ENCODE measurements at places on chromosomes 12 and 14. TPM values are rescaled to one million over a fixed set of nuclear protein-coding genes. Genes with fewer than 3 reads are reported as not detected.

DNA sequence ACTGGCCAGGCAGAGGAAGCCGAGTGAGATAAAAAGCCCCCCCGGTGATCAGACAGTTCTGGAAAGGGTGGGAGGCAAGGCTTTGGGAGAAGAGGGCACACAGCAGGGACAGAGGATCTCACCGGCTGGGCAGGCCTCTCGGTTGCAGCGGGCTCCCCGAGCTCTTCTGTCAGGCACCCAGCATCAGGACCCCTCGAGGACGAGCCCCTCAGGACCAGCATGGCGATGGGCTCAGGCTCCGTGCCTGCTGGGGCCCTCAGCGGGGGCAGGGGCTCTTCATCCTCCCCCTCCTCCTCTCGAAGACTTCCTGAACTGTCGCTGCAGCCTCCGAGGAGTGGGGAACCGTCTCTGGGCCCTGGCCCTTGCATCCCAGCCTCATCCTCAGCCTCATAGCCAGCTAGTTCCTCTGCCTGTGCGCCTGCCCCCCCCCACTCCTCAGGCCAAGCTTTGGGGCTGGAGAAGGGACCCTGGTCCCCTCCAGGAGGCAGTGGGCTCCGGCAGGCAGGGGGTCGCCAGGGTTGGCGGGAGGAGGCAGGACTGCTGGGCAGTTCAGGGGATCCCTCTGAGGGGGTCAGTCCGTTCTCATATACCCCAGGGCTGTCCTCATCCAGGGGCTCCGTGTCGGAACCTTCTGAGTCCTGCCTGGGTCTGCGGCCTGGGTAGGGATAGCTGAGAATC, 3.4 kb upstream of the AP1G2 start:
- DNase-seq, result no peak

DNA sequence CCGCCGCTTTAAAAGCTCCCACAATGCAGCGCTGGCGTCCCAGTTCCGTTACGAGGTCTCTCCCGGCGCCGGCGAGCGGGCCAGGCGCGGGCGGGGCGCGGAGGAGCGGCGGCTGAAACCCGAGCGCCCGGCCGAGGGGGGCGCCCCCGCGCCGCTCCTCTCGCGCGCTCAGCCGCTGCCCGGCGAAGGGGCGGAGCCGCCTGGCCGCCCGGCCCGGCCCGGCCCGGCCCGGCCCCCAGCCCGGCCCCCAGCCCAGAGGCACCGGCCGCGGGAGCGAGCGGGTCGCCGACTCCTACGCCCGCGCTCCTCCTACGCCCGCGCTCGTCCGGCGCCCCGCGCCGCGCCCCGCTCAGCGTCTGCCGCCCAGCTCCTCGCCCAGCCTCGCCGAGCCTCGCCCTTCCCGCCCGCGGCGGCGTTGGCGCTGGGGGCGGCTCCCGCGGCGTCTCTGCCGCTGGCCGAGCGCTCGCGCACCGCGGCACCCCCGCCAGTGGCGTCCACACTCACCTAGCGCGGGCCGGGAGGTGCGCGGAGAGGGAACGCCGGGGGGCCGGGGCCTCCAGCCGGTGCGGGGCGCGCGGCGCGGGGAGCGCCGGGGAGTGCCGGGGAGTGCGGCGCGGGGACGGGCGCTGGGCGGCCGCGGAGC, at the start of gene RASSF8:
Gene RASSF8, plus strand, starts transcription at position 255 of the 643 bp plus-strand sequence. CDS start 96,662 bp downstream, outside the sequence.
- DNase-seq, result peak; percentile 94

DNA sequence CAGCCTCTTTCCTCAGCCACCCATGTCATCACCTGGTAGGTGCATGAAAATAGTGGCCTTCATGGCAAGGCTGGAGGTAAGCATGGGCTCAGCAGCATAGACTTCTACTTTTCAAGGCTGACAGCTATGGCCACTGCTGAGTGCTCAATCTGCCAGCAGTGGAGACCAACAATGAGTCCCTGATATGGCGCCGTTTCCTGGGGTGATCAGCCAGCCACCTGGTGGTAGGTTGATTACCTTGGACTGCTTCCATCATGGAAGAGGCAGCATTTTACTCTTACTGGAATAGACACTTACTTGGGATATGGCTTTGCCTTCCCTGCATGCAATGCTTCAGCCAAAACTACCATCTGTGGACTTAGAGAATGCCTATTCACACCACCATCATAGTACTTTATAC, 39.5 kb upstream of the USP44 start:
- no peak for DNase-seq

DNA sequence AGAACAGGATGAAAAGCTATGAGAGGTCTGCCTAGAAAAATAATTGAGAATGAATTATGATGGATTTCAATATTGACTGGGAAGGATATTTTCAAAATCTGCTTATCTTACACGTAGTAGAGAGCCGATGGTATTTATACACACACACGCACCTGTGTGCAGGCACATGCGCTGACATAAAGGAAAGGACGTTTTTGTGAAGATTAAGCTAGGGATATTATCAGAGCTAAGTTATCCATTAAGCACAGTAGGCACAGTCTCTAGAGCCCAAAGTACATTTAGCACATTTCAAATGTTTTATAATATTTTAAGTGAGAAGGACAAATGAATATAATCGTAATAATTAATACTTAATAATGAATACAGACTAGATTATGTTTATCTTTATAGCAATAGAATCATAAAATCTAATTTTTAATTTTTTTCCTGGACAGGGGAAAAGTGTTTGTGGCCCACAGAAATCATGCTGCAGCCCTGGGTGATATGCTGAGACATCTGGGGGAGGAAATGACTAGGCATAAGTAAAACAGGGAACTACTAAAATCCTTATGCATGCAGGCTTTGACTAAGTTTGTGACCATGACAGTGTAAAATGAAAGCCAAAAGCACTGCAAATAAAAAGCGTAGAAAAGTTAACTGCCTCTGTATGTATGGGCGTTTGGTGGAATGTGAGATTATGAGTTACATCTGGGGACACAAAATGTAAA, 146.1 kb downstream of the KITLG start:
- DNase-seq, result peak; percentile 48

GRCh38 chr12:75996861-75997447, 34.6 kb downstream of the PHLDA1 start:
- DNase-seq, result peak; percentile 86

DNA sequence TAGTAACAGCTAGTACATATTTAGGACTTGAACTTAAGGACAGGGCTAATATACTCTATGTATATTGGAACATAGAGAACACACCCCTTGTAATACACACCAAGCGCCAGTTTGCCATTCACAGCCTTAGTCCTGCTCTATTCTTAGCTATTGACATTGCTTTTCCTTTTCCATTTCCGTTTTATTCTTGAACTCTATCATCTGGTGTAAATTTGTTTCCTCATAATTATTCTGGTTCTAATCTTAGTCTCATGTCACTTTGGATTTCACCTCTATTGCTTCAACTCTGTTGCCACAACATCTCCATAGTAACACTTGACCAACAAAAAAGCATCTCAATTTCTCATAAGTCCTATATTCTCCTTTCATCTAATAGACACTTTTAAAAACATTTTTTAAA, 225.7 kb downstream of the PHLDA1 start:
- DNase-seq, result peak; percentile 44

GRCh38 chr14:37641117-37641516, 45.7 kb downstream of the TTC6 start:
- DNase-seq, result no peak

BDKRB1 gene
- 0.53 TPM for total RNA-seq

- DNase-seq, result no peak
These were observed 99.8 kb upstream of the RESF1 start for GRCh38 chr12:31859232-31859977.

ZNF10 gene
- total RNA-seq, result 6.0 TPM

- no peak for DNase-seq
These were observed 182.4 kb downstream of the ASCL1 start for GRCh38 chr12:103139876-103140275.

- DNase-seq, result no peak
These were observed 692.3 kb downstream of the C12orf50 start for GRCh38 chr12:87336814-87337336.

HSPB8 gene
- total RNA-seq, result 125 TPM

IRAK4 gene
- total RNA-seq, result 8.1 TPM

DNA sequence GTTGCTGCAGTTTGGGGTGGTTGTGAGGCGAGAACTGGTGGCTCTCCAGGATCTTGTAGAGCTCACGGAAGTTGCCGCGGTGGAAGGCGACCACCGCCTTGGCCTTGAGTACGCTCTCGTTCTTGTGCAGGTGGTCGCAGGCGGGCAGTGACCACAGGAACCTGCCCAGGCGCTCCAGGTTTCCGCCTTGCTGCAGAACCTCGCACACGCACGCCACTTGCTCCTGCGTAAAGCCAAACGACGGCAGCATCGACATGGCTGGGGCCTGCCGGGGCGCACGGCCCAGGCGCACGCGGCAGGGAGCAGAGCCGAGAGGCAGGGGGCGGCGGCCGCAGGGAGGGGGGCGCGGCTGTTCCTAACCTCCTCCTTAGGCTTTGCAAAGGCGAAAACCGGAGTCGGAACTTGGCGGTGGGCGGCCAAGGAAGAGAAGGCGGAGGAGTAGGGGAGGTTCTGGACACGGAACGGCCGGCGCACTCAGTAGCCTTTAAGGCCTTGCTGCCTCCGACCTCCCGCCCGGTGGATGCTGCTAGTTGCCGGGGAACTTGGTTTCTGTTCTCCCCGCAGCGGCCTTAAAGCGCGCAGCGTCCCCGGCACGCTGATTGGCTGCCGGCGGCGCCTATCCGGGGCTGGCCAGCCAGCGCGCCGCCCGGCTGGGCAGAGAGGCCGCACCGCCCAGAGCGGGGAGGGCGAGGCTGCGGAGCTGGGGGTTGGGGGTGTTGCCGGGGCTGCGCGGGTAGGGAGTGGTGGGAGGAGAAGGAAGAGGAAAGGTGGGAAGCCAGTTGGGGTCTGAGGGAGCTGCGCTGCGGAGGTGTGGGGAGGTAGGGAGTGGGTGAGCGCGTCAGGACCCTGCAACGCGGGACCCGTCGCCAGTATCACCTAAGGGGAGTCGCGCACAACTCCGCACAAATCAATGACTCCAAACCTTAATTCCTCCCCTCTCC, at the start of gene SIX1:
Gene SIX1, minus strand, starts transcription at position 544 of the 941 bp plus-strand sequence. Its CDS starts 288 bp downstream, at position 256.
- DNase-seq, result peak; percentile 98

GRCh38 chr14:101916816-101917412, 47.5 kb upstream of the DYNC1H1 start:
- DNase-seq, result no peak

- peak; percentile 82 for DNase-seq
These were observed 89.0 kb downstream of the SCARB1 start for GRCh38 chr12:124774462-124775167.

TECPR2 gene
- total RNA-seq, result 8.3 TPM

CLEC4D gene
- not detected for total RNA-seq

DNA sequence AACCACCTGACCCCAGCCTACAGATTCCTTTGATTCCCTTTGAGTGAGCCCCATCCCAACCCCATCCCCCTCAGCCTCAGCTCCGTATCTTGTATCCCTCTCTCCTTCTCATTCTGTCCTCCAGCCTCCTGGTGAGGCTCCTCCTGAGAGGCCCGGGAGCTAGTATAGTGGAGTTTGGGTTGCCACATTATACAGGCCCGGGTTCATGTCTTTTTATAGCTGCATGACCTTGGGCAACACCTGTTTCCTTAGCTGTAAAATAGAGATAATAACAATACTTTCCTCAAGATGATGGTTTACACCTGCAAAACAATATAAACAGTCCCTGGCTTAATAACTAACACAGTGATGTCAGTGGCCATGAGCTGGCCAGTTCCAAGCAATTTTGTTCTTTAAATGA, 89.8 kb downstream of the STAB2 start:
- no peak for DNase-seq

SEL1L gene
- 40.4 TPM for total RNA-seq

GRCh38 chr12:112430929-112431328, 12.2 kb downstream of the PTPN11 start:
- no peak for DNase-seq

DNA sequence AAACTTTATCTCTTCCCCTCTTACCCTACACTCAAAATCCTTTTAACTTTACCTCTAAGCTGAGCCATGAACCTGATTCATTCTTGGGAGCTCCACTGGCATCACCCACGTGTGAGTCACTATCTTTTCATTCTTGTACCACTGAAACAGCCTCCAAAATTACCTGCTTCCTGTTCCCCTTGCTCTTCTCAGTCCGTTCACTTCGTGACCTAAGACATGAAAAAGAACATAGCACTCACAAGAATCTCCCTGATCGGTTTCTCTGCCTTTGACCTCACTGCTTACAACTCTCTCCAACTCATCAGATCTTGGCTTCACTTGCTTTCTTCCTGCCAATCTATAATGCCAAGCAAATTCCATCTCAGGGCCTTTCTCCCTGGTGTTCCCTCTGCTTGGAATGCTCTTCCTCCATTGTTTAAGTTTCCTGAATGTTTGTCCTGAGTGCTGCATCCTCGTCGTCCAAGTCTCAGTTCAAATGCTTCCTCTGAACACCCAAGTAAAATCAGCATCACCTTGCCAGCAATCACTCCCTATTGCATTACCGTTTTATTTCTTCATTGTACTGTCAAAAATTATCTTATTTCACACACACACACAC, 9.2 kb downstream of the GLIPR1 start:
- DNase-seq, result no peak

ARHGAP9 gene
- total RNA-seq, result 3.6 TPM

STRAP gene
- 49.3 TPM for total RNA-seq

DNA sequence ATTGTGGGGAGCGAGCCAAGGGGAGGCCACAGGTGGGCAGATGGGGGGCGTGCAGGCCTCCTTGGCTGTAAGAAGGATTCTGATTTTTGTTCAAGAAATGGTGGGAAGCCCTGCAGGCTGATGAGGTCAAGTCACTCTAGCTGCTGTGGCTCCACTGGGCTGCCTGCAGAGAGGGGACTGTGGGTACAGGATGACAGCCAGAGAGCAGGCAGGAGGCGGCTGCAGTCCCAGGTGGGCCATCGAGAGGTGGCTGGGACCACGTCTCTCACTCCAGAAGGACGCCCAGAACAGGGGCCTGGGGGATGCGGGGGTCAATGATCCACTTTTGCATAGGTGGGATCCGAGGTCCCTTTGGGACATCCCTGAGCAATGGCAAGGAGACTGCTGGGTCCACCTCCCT, 9.1 kb downstream of the NCOR2 start:
- DNase-seq, result no peak

- no peak for DNase-seq
These were observed 57.4 kb downstream of the ISCA2 start for GRCh38 chr14:74551001-74551400.

DNA sequence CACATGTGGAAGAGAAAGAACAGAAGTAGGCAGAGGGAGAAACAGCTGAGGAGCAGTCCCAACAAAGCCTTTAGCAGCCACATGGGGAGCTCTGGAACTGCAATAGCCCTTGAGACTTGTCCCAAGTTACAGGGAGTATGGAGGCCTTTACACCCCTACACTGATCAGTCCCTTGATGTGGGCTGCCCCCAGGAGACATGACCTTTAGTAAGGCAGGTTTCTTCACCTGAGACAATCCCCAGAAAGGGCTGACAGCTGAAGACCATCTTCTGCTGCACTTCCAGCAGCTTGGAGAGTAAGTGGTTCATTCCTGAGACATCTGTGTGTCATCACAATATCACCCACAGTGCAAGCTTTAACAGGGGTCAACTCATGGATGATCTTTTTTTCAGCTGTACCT, 8.6 kb upstream of the SNAPC1 start:
- DNase-seq, result no peak

KCNMB4 gene
- 8.2 TPM for total RNA-seq

GRCh38 chr12:114408886-114409851, 3.2 kb upstream of the TBX5 start:
- peak; percentile 55 for DNase-seq

All from muscle of leg (tissue), 16 donors.